ENCODE measurements at places on chromosomes 3 and 15. TPM values are rescaled to one million over a fixed set of nuclear protein-coding genes. Genes with fewer than 3 reads are reported as not detected.

Gene SLC22A14
- total RNA-seq = not detected

Gene LRTM1
- not detected for total RNA-seq

Gene MKRN2OS
- not detected for total RNA-seq

Gene SLC9C1
- total RNA-seq = 0.09 TPM

GRCh38 chr3:101685870-101686307 is 629 bp downstream of the RPL24 start:
- DNase-seq = no peak

GRCh38 chr3:122974764-122975162 is 52.8 kb downstream of the SEMA5B start:
- peak; percentile 7 for DNase-seq

DNA sequence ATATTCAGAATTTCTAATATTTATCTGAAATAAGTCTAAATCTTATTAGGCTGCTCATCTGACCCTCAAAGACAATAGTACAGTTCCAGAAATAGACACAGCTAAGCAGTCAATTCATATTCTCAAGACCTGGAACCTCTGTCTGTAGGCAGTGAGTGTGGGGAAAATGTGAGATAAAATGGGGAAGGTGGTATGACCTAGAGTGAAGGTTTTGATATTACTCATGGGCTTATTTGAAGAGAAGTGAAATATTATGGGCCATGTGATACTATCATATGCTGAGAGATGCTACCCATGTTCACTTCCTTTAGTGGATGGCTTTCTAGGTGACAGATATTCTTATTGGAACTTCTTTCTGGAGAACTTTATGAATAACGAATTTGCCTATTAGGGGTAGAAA is 33.5 kb downstream of the TGFBR2 start:
- DNase-seq = no peak

GRCh38 chr3:58492494-58492905 is 604 bp downstream of the KCTD6 start:
- peak; percentile 34 for DNase-seq

- no peak for DNase-seq
Observed at GRCh38 chr15:38225381-38225780, 27.3 kb upstream of the SPRED1 start.

DNA sequence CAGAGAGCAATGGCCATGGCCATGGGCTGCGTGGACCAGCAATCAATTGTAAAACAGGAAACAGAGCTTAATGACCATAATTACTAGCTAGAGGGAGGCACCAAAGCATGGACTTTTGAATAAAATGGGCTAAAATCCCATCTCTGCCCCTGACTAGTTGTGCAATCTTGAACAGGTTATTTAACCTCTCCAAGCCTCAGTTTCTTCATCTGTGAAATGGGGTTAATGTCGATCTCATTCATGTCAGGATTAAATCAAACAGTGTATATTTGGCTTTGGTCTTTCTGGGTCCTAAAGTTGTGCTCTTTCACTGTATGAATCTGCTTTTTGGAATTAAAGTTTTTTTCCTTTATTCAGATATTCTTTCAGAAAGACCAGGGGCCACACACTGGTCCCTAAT is 36.1 kb downstream of the ABTB1 start:
- no peak for DNase-seq

DNA sequence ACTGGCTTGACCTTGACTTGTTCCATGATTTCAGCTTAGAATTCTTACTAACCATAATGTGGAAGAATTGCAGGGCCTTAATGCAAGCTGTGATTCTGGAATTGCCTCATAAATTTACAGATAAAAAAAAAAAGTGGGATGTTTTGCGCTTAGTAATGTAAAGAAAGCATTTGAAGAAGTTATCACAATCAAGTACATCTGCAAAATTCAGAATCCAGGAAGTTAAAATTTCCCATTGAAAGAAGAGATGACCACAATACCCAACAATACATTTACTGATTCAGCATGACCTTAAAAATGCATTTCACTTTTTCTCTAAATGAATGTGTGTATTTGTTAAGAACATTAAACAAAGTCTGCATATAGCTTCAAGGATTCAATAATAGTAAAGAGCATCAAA is 65.1 kb upstream of the CCNL1 start:
- DNase-seq = no peak

- DNase-seq = no peak
Observed at GRCh38 chr3:16330351-16330750, 65.3 kb downstream of the OXNAD1 start.

- peak; percentile 19 for DNase-seq
Observed at GRCh38 chr3:140128631-140129030, 193.6 kb downstream of the CLSTN2 start.

DNA sequence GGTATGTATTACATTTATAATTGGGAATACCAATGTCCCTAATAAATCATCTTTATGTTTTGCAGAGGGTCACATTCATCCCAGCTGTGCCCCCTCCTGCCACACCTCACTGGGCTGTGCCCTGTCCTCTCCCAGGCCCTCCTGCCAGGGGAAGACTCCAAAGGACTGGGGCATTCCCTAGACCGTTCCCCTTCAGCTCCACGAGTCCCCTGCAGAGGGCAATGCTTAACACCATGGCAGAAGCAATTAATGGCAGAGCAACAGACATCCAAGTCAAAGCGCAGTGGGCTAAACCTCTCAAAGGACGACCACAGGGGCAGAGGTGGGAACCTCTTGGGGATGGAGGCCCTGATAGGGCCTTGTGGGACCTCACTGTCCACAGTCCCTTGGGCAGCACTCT is 71.3 kb upstream of the SEC13 start:
- DNase-seq = no peak

- DNase-seq = peak; percentile 77
Observed at GRCh38 chr15:81133782-81134461, at the start of gene CFAP161. TSS of gene CFAP161 (plus strand) at chr15:81134270. CDS start at chr15:81134330, 60 bp downstream.

- no peak for DNase-seq
Observed at GRCh38 chr3:105752791-105753415, 115.9 kb downstream of the CBLB start.

DNA sequence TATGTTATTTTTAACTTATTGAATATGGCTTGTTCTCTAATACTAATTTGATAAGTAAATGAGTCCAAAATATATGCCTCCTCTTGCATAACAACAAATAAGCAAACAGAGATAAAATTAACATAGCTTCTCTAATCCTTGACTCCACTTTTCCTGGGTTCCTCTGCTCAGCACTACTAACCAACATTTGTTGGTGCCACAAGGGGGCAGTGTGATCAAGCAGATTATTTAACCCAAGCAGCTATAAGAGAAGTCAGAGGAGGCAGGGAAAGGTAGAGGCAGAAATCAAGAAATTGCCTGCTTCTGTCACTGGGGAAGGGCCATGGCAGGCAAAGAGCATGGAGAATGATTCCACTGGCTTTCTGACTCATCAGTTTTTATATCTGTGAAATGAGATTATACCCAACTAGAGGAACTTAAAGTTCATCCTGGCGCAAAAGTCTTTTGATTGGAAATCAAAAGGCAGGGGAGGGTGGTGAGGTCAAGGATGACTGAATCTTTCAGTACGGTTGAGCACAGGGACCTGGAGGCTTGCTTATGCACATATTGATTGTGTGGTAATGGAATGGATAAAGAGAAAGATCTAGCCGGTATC is 152.2 kb downstream of the IGSF11 start:
- peak; percentile 52 for DNase-seq

DNA sequence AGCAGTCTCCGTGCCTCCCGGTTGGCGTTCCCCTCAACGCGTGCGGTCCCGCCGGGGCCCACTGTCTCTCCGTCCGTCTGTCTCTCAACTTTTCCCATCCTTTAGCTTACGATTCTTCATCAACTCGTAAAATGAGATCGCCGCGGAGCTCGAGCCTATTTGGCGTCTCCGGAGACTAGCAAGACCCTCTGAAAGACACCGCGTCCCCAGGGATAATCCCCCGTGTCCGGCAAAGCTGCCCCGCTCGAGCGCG is 3.4 kb downstream of the GATA2 start:
- no peak for DNase-seq

DNA sequence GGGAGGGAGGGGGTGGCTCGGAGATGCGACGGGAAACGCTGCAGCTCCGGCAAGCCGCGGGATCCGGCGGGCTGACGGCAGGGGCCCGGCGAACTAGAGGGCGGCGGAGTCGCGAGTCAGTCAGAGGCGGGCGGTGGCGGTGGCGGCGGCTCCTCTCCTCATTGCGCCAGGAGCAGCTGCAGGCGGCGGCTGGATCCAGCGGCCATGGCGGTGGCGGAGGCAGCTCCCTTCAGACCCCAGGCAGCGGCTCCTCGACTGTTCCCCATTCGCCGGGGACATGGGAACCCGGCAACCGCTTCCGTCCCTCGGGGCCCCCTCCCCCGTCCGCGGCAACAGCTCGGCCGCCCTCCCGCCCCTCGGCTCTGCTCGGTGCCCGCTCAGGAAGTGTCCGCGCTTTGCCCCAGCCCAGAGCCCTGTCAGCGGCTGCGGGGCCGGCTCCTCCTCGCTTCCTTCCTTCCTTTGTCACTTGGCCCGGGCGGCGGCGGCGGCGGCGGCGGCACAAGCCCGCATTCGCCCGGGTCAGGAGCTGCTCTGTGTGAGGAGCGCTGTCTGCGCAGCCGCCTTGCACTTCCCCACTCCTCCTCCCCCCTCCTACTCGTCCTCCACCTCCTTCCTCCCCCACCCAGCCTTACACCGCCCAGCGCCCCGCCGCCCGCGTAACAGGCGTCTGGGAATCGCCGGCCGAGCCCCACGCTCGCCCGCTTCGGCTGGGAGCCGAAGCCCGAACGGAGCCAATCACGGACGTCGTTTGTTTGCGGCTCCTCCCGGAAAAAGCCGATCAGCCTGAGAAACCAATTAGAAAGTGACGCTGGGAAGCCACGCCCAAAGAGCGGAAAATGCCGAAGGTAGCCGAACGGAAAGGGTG is at the start of gene GSK3B:
Gene GSK3B, minus strand, starts transcription at position 537 of the 865 bp plus-strand sequence. CDS start 1,013 bp downstream, outside the sequence.
- peak; percentile 100 for DNase-seq

- peak; percentile 84 for DNase-seq
Observed at GRCh38 chr15:55873024-55873720, 120.2 kb downstream of the NEDD4 start.

GRCh38 chr3:140378571-140379340 is 299.1 kb upstream of the TRIM42 start:
- DNase-seq = no peak

DNA sequence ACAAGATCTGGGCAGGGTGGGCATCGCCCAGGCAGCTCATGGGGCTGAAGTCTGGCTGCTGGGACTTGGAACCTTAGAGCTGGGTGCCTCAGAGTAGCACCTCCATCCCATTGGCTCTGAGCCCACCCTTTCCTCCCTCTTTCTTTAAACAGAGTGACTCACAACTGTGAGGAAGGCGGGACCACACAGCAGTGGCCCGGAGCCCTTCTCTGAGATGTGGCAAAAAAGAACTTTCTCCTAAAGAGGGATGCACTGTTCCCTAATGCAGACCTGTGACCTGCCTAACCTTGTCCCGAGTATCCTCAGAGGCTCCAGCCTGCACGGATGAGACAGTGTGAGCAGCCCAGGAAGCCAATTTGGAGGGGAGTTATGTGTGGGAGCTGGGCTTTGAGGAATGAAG is 23.6 kb downstream of the PRR20G start:
- no peak for DNase-seq

DNA sequence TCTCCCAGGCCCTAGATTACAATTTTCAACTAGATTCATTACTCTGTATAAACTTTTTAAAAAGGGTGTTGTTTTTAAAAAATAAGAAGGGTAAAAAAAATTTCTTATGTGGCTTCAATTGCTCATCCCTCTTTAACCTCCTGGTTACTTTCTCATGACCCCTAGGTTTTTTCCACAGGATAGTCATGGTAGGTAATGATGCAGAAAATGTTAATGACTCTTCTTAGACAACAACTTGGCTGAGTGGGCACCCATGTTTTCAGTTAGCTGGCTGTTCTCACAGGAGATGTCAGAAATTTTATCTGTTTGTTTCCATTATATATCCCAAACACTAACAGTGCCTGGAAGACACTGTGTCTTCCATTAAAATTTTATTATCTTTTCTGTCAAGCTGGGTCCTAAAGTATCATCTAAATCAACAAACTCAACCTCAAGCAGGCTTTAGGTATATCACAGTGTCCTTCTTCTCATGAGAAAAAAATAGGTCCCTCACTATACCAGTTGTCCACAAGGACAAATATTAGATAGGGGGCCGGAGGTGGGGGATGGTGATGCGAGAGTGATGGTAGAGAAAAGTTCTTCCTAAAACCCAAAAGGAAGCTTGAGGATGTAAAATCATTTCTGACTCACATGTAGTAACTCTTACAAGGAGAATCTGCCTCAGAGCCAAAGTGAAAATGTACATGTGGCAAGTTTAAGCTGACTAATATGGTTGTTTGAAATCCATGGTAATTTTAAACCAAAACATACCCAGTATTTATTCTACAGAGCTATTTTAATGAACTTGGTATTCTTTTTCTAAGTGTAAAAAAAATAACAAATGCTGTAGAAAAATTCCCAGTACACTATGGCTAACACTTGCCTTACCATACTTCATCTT is 43.3 kb downstream of the PLOD2 start:
- no peak for DNase-seq

GRCh38 chr3:80052271-80052670 is 284.5 kb upstream of the ROBO1 start:
- DNase-seq = no peak
